Osteocyte (in vitro differentiated cells): ENCODE measurements at places on chromosomes 6 and 20. TPM values are rescaled to one million over a fixed set of nuclear protein-coding genes. Genes with fewer than 3 reads are reported as not detected.

The ME1 gene
- total RNA-seq: 26.3 and 28.0 TPM in 2 replicates

The GCLC gene
- total RNA-seq: 36.2 and 43.7 TPM in 2 replicates

The PRKN gene
- total RNA-seq: 12.7 and 13.4 TPM in 2 replicates

The RAET1L gene
- total RNA-seq: not detected in 2 replicates

The CAPN11 gene
- not detected in 2 replicates for total RNA-seq

- no peak for DNase-seq
These were observed 113.1 kb downstream of the C6orf58 start for GRCh38 chr6:127690092-127690491.

DNA sequence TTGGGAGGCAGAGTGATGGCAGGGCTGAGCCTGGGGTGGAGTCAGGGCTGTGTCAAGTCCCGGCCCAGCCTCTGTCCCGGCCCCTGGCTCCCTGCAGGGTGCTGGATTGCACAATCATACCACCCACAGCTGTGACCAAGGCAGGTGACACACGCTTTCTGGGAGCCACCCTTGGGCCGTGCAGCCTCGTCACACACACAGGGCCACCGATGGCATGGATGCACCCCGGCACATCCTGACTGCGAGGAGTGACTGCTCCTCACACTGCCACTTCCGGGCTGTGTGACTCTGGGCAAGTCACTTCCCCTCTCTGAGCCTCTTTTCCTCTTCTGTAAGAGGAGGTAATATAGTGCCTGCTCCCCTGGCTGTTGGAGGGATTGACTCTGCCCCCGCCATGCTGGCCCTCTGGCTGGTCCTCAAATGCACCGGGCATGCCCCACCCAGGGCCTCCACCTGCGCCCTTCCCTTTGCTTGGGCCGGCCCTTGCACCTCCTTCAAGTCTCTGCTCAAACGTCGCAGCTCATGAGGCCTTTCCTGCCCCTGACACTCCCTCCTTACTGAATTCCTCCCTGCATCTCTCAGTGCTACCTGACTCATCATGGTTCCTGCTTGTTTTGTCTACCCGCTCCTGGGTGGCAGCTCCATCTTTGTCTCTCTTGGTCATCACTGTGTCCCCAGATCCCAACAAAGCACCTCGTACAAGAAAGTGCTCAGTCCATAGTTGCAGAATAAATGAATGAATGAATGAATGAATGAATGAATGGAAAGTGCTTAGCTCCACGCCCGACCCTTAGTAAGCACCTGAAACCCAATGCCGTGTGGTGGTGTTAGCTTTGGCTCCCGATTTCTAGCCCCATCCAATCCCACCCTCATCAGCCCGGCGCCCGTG is 93.5 kb downstream of the CEBPB start:
- no peak for DNase-seq

GRCh38 chr6:105181981-105182515 is 2.2 kb upstream of the POPDC3 start:
- no peak for DNase-seq

- DNase-seq: no peak
These were observed 48.1 kb downstream of the CHMP4B start for GRCh38 chr20:33859157-33859695.

DNA sequence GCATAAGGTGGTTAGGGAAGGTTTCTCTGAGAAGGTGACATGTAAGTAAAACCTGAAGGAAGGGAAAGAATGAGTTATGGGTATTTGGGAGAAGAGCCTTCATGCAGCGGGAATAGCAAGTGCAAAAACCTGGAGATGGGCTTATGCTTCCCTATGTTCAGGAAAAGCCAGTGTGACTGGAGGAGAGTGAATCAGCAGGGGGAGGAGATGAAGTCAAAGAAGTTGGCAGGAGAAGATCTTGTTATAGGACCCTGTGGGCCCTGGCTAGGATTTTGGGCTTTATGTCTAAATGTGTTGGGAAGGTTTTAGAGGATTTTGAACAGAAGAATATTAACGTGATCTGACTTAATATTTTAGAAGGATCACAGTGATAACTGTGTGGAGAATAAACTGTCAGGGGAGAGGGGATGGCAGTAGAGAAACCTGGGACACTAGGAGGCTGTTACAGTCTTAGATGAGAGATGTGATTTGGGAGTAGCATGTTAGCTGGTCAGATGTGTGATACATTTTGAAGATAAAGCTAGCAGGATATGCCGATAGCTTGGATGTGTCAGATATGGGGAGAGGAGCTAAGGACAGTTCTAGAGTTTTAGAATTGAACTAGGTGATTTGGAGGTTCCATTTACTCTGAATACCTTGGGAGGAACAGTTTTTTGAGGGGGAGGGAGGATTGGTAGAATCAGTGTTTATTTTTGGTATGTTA is 41.0 kb downstream of the PHF3 start:
- DNase-seq: no peak
